ENCODE measurements at places on chromosomes 7 and 10.

DNA sequence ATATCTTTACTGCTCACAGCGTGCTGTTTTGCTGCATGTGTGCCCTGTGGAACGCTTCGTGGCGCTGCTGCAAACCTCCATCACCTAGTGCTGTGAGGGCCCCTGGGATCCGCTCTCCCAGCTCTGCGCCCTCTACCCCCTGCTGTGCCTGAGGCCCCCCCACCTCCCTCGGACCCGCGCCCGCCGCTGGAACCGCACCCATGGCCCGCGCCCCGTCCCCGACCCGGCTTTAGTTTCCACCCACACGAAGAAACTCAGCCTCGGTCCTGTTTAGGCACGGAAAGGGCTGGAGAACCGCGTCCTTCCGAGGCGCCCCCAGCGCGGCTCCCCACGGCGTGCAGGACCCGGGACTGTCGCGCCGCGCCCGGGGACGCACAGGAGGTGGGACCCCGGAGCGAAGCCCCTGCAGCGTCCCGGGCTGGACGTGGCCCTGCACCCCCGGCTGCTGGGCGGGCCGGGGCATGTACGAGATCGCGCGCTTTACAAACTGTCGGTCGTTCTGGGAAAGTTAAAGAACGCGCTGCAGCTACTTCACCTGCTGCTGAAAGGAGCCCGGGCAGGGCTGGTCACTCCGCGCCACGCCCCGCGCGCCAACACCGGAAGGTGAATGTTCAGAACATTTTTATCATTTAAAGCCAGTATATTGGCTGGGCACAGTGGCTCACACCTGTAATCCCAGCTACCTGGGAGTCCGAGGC, 54.3 kb downstream of the BMS1 start:
- no peak for DNase-seq

DNA sequence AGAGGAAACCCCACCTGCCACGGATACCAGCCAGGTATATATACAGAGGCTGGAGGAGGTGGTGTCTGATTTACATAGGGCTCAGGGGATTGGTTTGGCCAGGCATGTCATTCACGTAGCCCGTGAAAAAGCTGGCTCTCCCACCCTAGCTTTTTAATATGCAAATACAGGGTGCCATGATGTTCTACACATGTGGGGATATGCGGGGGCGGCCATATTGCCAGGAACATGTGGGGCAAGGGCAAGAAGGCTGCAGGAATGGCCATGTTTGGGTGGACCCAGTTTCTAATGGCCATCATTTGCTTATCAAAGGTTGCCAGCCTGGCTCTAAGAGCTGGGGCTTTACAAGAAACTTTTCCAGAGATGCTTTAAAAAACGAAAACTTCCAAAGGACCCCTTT, 131.5 kb upstream of the KIF5B start:
- DNase-seq, result no peak

DNA sequence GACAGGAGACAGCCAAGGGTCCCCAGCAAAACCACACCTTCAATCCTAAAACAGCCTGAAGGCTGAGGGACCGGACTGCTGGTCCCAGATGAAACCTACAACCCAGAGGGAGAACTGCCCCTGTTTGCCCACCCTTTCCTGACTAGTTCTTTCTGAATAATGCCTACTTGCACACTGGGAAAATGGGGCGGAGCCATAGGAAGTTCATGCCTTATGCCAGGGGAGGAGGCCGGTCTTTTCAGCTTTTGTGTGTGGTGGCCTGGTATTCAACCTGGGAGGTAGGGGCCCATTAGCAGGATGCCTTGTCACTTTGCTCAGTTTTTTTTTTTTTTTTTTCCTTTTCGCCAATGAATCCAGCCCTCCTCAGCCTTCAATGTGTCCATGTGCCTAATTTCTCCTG, 20.7 kb downstream of the TOMM7 start:
- no peak for DNase-seq

GRCh38 chr7:13259930-13260329, 572.5 kb downstream of the ARL4A start:
- DNase-seq, result no peak

- DNase-seq, result no peak
These were observed 94.6 kb downstream of the FANK1 start for GRCh38 chr10:125990974-125991373.

GRCh38 chr10:10826125-10826524, 191.5 kb upstream of the CELF2 start:
- no peak for DNase-seq

DNA sequence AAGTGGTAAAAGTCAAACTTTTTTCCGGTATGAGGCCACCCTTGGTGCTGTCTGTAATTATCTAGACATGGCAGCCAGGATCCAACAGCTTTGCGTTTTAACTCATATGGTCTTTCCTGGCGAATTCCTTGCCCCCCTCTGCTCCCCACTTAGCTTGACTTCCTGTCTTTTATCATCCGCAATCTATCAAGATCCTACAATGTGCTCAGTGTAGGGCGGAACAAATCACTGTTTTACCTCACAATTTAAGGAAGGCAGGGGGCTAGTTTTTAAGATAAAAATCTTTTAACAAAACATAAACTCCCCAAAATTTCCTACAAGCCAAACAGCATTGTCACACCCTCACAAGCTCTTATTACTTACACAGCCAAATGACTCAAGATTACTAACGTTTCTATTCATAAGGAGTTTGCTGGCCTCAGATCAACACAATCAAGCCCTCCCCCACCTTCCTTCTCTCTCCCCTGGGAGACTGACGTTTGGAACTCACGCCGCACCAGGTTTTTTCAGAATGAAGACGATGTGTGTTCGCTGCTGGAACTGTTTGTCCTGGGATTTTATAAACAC, 1.3 kb upstream of the CDK14 start:
- DNase-seq, result no peak

- no peak for DNase-seq
These were observed 305.0 kb downstream of the XPNPEP1 start for GRCh38 chr10:109618301-109618700.

- no peak for DNase-seq
These were observed 30.0 kb downstream of the NET1 start for GRCh38 chr10:5442065-5442989.

- DNase-seq, result no peak
These were observed 50.6 kb downstream of the ADAMTS14 start for GRCh38 chr10:70722820-70723424.

DNA sequence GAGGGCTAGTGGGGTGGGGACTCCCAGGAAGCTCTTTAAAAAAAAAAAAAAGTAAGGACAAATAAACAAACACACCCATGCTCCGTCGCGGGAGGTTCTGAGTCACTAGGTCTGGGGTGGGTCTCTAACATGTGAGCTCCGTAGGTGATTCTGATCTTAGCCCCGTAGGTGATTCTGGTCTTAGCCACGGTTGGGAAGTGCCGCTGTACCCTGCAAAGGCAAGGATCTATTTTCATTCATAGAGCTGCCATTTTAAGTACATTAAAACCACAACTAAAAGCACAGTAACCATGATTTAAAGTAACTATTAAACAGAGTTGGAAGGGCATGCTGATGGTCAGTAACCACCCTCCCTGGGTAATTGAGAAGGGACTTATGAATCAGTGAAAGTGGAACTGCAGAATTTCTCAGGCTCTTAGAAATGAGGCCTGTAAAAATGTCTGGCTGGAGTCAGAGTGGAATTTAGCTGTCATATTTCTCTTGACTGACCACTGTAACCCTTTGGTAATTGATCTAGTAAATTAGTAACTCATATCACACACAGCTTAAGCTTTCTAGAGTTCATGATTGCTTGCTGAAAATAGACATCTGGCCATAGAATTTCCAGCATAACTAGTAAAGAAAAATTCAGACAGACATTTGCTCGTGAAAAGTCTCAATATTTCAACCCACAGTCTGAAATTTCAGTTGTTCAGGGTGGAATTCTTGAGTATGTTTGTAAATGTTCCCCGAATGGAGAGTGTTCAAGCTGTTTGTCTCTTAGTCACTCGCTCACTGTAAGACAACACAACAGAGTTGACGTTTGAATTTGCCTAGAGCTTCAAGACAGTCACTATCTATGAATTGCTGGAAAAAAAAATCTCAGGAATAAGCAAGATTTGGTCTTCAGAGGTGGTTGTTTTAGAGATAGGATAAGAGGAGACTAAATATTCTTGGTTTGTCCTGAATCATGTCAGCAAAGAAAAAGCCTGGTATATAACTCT, 34.2 kb upstream of the TCF7L2 start:
- DNase-seq, result no peak

DNA sequence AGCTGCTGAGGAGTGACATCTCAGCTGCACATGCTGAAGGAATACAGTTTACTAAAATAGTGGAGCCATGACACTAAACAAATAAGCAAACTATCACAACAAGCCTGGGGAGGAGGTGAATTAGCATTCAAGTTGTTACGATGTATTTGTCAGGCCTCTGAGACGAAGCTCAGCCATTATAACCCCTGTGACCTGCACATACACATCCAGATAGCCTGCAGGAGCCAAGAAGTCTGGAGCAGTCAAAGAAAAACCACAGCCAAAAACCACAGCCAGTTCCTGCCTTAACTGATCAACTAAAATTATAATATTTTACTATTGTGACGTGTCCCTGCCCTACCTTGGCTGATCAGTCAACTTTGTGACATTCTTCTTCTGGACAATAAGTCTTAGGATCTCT, 68.6 kb downstream of the NSUN6 start:
- no peak for DNase-seq

DNA sequence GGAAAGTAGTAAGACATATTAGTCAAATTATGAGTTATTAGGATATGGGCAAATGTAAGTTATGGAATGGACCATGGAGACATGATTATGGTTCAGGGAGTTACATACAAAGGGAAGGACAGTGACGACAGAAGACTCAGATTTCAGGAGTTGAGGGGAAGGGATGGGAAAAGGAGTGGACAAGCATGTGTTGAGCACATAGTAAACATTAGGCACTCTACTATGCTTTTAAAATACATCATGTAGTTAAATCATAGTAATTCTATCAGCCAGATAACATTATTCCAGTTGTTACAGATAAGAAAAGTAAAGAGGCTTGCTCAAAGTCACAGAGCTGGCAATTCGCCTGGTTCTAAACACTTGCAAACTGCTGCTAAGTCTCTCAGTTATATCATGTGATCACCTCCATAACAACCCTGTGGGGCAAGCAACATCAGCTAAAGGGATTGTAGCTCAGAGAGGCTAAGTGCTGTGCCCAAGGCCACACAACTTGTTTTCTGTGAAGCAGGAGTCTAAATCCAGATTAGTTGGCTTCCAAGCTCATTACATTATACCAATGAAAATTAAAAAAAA, 115.2 kb upstream of the MDFIC start:
- DNase-seq, result no peak

DNA sequence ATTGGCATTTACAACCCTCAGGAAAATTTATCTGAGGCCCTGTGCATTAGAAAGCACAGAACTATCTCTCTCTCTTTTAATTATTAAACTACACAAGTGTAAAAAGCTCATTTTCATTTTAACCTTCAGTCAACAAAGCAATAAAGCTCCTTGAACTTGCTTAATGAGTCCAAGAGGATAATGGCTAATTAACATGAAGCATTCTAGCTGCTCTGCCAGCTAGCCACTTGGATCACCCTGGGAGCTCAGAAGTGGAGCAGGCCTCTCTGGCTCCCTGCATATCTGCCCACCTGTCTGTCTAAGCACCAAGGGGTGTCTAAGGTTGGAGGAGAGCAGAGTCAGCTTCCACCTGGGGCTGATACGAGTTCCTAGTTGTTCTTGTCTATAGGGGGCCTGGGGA, 56.0 kb upstream of the SLC35G1 start:
- DNase-seq, result no peak

DNA sequence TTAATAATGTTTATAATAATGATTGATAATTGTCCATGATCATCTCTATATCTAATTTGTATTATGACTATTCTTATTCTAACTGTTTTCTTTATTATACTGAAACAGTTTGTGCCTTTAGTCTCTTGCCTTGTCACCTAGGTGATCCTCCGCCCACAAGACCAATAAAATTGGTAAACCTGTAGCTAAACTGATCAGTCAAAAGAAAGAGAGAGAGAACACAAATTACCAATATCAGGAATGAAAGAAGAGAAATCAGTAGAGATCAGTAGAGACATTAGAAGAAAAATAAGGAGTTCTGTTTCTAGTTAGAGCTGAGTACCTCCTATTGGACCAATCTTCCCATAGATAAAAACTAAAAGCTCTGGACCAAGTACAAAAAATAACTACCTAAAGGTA, 6.1 kb upstream of the COA1 start:
- DNase-seq, result no peak

DNA sequence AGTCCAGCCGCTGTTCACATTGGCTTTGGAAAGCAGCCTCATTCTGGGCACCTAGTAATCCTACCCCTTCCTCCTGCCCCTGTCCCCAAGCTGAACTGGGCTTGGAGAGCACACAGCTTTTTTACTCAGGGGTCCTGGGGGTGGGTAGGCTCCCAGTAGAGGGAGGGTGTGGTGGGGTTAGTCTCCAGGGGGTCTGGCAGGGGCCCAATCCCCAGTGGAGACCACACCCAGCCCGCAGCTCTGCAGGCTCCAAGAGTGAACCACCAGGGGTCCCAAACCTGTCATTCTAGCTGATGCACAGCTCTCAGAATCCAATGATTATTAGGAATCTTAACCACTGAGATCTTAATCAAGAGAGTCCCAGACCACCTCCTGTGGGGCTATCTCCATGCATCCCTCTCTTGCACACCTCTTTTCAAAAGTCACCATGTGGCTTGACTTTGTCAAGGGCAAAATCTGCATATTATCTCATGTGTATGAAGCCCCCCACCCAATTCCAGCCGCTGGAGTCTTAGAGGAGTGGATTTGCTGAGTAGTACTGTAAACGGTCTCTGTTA, 2.7 kb downstream of the HOXA11 start:
- no peak for DNase-seq

DNA sequence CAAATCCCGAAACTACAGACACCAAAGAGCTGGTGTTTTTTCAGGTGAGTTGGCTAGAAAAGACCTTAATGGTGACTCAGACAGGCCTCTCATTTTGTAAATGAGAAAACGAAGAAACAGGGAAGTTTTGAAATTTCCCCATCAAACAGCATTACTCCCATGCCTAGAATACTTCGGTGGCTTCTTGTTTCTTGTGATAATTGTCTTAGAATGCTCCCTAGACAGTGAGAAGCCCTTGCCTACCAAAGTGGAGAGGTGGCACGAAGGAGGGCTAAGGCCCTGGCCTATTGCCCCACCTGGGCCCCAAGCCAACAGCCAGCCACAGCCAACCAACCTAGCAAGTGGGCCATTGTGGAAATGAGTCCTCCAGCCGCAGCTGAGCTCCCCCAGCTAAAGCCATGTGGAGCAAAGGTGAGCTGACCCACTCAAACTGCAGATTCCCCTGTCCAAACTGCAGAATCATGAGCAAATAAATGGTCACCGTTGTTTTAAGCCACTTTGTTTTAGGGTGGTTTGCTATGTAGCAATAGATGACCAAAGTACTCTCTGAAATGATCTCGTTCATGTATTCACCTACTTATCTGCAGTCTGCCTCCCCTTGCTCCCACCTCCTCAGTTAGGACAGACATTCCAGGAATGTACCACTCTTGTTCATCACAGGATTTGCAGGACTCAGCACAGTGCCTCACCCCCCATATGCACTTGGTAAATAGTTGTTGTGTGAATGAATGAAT, 97.7 kb upstream of the FGFR2 start:
- DNase-seq, result no peak

- DNase-seq, result no peak
These were observed 115.4 kb downstream of the ARID5B start for GRCh38 chr10:62016623-62017490.

- DNase-seq, result no peak
These were observed 26.7 kb downstream of the PLPP4 start for GRCh38 chr10:120483651-120484301.

Measured in occipital lobe (tissue), 3 donors.